Left ventricle myocardium inferior (tissue), 1 donor: ENCODE measurements at places on chromosomes 6 and 20. TPM values are rescaled to one million over a fixed set of nuclear protein-coding genes. Genes with fewer than 3 reads are reported as not detected.

The ARMH2 gene
- not detected for total RNA-seq

The E2F1 gene
- total RNA-seq, result 1.2 TPM

The C6orf15 gene
- total RNA-seq, result not detected

- DNase-seq, result no peak
These were observed 314.0 kb upstream of the RSPO3 start for GRCh38 chr6:126804332-126805064.

GRCh38 chr20:56503916-56504315 lies 20.6 kb upstream of the FAM209A start:
- no peak for DNase-seq
